PC-9 (cell line): ENCODE measurements at places on chromosomes 11 and 22. TPM values are rescaled to one million over a fixed set of nuclear protein-coding genes. Genes with fewer than 3 reads are reported as not detected.

SLC17A6 gene
- total RNA-seq: not detected in 2 replicates

DNA sequence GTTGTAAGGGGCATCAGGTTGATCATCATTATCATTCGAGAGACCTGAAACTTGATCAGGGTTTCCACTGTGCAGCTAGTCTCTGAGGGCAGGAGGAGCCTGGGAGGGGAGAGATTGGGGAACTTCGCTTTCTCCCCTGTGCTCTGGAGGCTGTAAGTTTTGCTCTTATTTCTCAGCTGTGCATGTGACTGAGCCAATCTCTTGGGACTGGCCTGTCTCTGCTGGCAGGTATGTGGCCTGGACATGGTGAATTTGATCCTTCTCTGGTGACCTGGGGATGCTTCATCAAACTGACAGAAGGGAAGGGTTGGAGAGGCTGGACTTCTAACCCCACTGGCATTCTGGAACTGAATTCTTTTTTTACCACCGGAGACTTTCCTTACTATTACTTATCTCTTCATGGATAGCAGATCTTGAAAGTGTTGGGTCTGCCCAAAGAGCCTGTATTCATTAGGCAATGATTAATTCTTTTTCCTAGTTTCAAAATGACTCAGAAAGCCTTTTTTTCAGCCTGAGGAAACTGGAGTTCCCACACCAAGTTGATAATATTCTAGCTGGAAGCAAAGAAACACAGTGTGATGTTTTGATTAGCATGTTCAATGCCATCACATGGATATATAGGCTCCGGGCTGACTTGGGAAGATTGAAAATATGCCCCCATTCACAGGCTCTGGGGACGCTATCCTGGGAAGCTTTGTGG lies 36.5 kb downstream of the TSPAN18 start:
- DNase-seq: no peak

DNA sequence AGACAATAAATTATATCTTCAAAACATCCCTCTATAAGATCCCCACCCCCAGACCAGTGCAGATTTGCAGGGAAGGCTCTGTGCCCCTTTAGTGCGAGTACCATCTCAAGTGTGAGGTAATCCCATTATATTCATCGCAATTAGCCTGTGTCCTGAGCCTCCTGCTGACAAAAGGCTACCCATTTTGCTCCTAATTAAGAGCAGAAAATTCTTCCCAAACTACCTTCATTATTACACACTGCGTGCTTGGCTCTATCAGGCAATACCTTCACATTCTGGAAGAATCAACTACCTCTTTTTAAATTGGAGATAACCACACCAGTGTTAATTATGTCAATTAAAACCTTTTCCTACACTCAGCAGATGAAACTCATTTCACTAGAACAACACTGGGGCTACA lies 1133.4 kb upstream of the CCDC90B start:
- DNase-seq: no peak

- DNase-seq: no peak
Observed at GRCh38 chr22:50524676-50525103, 708 bp downstream of the SCO2 start.

- no peak for DNase-seq
Observed at GRCh38 chr11:66414120-66414934, 6.5 kb upstream of the NPAS4 start.

- DNase-seq: no peak
Observed at GRCh38 chr11:69395287-69395686, 86.2 kb upstream of the LINC01488 start.

- no peak for DNase-seq
Observed at GRCh38 chr11:77446911-77447629, 26.8 kb downstream of the PAK1 start.

DNA sequence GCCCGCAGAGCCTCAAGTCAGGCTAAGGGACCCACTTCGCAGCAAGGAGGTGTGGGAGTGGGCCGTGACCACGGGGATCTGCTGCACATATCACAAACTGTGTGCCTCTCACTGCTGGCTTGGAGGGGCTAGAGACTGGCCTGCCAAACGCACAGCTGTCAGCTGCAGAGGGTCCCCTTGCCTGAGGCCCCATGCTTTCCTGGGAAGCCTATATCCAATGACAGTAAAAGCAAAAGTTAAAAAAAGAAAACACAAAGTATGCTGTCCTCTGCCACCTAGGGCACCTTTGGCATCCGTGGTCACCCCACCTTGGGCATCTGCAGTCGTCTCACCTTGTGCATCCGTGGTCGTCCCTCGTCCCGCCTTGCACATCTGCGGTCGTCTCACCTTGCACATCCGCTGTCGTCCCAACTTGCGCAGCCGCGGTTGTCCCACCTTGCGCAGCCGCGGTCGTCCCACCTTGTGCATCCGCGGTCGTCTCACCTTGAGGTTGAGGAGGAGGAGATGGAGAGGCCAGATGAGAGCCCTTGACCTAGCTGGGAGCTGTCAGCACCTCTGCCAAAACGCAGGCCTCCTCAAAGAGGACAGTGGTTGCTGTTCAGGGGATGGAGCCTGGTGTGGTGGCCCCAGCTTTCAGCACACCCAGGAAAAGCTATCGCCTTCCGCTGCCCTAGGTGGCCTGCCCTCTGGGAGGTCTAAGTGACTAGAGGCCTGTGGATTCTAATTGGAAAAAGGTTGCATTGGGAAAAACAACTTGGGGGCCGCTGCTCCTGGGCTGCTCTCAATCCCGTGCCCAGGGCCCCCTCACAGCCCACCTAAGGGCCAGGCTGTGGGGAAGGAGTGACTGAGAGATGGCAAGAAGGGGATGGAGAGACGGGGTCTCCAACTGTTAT lies 90.5 kb downstream of the MYEOV start:
- DNase-seq: no peak

PDXP gene
- 10.9 and 13.5 TPM in 2 replicates for total RNA-seq

DNA sequence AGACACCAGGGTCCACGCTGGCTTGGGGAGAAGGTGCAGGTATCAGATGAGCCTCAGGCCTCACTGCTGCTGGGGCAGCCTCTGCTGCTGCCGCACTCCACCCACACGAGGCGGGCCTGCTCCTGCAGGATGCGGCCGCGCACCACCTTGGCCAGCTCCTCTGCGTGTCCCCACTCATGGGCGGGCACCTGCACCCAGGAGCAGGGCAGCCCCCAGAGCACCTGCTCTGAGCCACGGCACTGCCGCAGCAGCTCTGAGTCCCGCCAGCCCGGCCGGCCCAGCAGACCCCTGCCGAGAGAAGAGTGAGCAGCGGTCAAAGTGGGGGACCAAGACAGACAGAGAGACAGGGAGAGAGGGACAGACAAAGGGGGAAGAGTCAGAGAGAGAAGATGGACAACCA lies 4.9 kb upstream of the MFNG start:
- no peak for DNase-seq

ATG2A gene
- 48.2 and 53.2 TPM in 2 replicates for total RNA-seq

FXYD2 gene
- not detected in 2 replicates for total RNA-seq

SCGB2A2 gene
- not detected in 2 replicates for total RNA-seq

DNA sequence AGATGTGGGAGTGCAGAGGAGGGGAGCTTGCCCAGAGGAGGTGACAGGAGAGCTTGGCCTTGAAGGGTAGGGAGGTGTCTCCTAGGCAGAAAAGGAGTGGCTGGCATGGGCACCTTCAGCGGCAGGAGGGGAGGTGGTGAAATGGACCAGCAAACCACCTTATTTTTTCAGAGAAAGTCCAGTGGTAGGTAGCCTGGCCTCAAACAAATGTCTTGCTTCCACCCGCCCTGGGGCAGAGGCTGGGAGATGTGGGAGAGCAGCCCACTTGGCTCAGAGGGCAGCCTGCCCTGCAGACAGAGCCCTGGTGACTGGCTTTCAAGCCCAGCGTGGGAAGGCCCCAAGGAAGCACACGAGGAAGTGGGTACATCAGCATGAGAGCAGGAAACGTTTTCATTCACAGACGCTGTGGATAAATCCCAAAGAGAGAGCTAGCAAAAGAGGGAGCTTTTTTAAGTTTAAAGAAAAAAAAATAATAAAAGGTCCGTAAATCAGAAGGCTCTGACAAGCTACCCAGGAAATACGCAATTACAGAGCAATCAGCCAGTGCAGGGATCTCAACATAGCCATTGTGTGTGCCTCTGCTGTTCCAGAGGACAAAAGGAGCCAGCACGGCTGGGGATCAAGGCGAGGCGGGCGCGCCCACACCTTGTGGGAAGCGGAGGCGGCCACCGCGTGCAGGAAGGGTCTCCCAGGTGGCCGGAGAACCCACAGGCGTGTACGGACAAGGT lies 238.7 kb upstream of the PLET1 start:
- no peak for DNase-seq

POU2F3 gene
- 2.3 and 2.9 TPM in 2 replicates for total RNA-seq

GRCh38 chr11:27239305-27239942 lies 123.6 kb downstream of the CCDC34 start:
- no peak for DNase-seq

GRCh38 chr11:8796941-8797340 lies 114.0 kb upstream of the AKIP1 start:
- no peak for DNase-seq

DNA sequence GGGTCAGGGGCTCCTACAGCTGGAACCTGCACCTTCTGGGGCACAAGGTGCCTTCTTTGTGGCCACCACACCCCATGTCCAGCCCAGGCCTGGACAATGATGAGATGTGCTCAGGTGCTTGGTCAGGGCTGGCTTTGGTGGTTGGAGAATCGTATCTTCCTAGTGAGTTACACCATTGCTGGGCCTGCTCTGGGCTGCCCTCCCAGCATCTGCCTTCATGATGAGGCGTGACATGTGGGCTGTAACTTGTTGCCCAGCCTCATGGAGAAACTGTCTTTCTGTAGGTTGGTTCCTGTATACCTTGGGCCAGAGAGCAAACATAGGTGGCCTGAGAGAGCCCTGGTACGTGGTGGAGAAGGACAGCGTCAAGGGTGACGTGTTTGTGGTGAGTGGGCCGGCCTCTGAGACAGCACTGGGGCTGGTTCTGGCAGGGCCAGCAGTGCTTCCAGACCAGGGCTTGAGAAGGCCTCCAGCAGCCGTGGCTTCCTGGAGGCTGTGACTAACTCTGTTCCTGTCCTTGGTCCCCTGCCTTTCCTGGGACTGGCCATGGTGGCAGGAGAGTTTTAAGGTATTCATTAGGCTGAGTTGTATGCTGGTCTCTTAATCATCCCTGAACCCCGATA lies 18.1 kb downstream of the TRMU start:
- DNase-seq: no peak

GRCh38 chr22:22158207-22158816 lies 86.3 kb upstream of the VPREB1 start:
- DNase-seq: no peak

OR4P4 gene
- total RNA-seq: not detected in 2 replicates

DTX4 gene
- 28.4 and 34.5 TPM in 2 replicates for total RNA-seq

GRCh38 chr11:43866520-43866919 lies 14.1 kb upstream of the ALKBH3 start:
- no peak for DNase-seq

CBLIF gene
- not detected in 2 replicates for total RNA-seq

DNA sequence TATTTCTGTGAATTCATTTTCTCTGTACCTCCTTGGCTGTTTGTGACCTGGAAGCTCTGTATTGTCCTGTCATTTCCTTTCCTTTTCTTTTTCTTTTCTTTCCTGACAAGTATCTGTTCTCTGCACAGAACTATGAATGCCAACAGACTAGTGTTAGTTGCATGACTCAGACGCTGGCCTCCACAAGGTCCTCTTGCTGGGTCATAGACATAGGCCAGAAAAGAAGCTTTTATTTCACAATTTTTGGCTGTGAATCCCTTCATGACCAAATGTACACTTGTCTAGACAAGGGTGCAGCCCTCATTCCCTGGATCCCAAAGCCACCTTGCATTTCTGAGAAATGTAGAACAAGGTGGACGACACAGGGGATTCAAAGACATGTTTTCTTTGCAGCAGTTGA lies 104.1 kb upstream of the MTNR1B start:
- no peak for DNase-seq

DNA sequence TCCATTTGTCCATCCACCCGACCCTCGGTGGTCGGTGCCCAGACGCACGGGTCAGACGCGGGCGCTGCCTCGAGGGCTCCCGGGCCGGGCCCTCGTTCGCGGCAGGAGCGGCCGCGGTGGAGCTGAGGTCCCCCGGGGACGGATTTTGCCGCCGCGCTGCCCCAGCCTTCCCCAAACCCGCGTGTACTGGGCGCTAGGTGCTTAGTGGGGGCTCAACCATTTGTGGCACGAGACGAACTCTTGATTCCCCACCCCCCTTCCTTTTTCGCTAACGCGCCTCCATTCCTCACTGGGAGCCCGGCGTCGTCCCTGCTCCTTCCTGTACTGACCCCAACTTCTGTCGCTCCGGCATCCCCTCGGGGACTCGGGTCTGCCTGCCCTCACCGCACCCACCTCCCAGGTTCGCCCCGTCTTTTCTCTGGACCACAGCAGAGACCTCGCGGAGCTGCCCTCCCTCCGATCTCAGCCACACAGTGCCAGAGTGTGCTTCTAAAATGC lies 789 bp upstream of the CBX7 start:
- DNase-seq: no peak

CRYBB3 gene
- 0.85 and 2.1 TPM in 2 replicates for total RNA-seq
